ENCODE measurements at places on chromosomes 4 and X.

DNA sequence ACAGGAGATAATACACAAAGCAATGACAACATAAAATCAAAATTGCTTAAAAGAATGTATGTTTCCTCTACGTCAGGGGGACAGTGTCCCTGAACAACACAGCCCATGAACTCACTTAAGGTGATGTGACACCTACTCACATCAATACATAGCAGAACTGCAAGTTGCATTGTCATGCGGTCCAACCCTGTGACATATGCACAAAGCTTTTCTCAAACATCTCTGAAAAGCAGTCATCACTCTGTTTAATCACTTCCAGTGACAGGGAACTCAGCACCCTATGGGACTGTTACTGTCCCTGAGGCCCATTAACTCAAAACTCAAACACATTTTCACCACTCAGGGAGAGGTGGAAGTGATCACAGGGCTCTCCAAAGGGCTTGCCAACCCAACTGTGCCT is 2.4 kb downstream of the STX18 start:
- no peak overlapping the region for H3K4me3 ChIP-seq
- no peak overlapping the region for H3K27ac ChIP-seq
- H3K4me1 ChIP-seq = peaks cover 50% of the 10 kb centered on the region
- DNase-seq = no peak

- H3K4me1 ChIP-seq = no peaks in the 10 kb centered on the region
- no peaks in the 10 kb centered on the region for H3K27me3 ChIP-seq
- H3K4me3 ChIP-seq = no peak overlapping the region
- DNase-seq = no peak
- H3K36me3 ChIP-seq = no peaks in the 10 kb centered on the region
Observed at GRCh38 chr4:103374758-103375157, 176.6 kb upstream of the CENPE start.

DNA sequence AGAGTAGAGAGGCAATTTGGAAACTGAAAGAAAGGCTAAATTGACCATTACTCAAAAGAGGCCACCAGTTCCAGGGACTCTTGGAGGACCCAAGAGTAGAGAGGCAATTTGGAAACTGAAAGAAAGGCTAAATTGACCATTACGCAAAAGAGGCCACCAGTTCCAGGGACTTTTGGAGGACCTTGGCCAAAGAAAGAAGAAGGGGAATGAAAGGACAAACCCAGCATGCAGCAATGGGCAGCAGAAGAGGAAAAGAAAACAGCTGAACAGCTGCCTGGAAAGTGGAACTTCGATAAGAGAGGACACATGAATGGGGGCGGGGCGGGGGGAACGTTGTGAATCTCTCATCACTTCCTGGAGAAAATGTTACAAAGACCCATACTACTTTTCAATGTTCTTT is 80.8 kb downstream of the PALLD start:
- H3K27me3 ChIP-seq = peaks cover 2% of the 10 kb centered on the region
- no peaks in the 10 kb centered on the region for H3K4me1 ChIP-seq
- DNase-seq = no peak
- no peak overlapping the region for H3K4me3 ChIP-seq

- no peak overlapping the region for H3K27ac ChIP-seq
- no peak overlapping the region for H3K4me3 ChIP-seq
- no peaks in the 10 kb centered on the region for H3K36me3 ChIP-seq
- peaks cover 10% of the 10 kb centered on the region for H3K27me3 ChIP-seq
- DNase-seq = no peak
Observed at GRCh38 chr4:123749383-123749782, 352.8 kb downstream of the SPRY1 start.

GRCh38 chrX:115957862-115958490 is 212.6 kb upstream of the AGTR2 start:
- H3K4me1 ChIP-seq = no peaks in the 10 kb centered on the region
- no peaks in the 10 kb centered on the region for H3K27me3 ChIP-seq
- H3K4me3 ChIP-seq = no peak overlapping the region
- H3K36me3 ChIP-seq = no peaks in the 10 kb centered on the region
- H3K27ac ChIP-seq = no peak overlapping the region
- DNase-seq = no peak

GRCh38 chr4:84529169-84529751 is 30.2 kb upstream of the NKX6-1 start:
- no peaks in the 10 kb centered on the region for H3K4me1 ChIP-seq
- no peak overlapping the region for H3K27ac ChIP-seq
- DNase-seq = no peak
- H3K36me3 ChIP-seq = no peaks in the 10 kb centered on the region
- H3K27me3 ChIP-seq = peaks cover 12% of the 10 kb centered on the region

- H3K4me3 ChIP-seq = no peak overlapping the region
- peaks cover 5% of the 10 kb centered on the region for H3K27me3 ChIP-seq
- no peak for DNase-seq
- H3K4me1 ChIP-seq = no peaks in the 10 kb centered on the region
- no peaks in the 10 kb centered on the region for H3K36me3 ChIP-seq
Observed at GRCh38 chr4:121642876-121643585, 53.7 kb downstream of the ANXA5 start.

DNA sequence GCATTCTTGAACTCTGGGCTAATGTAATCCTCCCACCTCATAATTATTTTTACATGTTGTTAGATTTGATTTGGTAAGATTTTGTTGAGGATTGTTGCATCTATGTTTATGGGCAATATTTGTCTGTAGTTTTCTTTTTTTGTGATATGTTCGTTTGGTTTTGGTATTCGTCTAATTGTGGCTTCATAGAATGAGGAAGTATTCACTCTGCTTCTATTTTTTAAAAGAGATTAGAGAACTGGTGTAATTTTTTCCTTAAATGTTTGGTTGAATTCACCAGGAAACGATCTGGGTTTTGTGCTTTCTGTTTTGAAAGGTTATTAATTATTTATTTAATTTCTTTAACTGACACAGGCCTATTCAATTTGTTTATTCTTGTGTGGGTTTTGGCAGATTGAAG is 161.2 kb upstream of the NUDT6 start:
- no peaks in the 10 kb centered on the region for H3K27me3 ChIP-seq
- peaks cover 32% of the 10 kb centered on the region for H3K36me3 ChIP-seq
- no peaks in the 10 kb centered on the region for H3K4me1 ChIP-seq
- no peak overlapping the region for H3K4me3 ChIP-seq

- H3K27me3 ChIP-seq = peaks cover 39% of the 10 kb centered on the region
- H3K4me1 ChIP-seq = no peaks in the 10 kb centered on the region
- H3K27ac ChIP-seq = no peak overlapping the region
- no peaks in the 10 kb centered on the region for H3K36me3 ChIP-seq
Observed at GRCh38 chr4:821181-821591, 4.7 kb downstream of the CPLX1 start.

GRCh38 chrX:149060921-149061320 is 444.2 kb downstream of the IDS start:
- H3K27me3 ChIP-seq = no peaks in the 10 kb centered on the region
- no peaks in the 10 kb centered on the region for H3K36me3 ChIP-seq
- H3K4me3 ChIP-seq = no peak overlapping the region

DNA sequence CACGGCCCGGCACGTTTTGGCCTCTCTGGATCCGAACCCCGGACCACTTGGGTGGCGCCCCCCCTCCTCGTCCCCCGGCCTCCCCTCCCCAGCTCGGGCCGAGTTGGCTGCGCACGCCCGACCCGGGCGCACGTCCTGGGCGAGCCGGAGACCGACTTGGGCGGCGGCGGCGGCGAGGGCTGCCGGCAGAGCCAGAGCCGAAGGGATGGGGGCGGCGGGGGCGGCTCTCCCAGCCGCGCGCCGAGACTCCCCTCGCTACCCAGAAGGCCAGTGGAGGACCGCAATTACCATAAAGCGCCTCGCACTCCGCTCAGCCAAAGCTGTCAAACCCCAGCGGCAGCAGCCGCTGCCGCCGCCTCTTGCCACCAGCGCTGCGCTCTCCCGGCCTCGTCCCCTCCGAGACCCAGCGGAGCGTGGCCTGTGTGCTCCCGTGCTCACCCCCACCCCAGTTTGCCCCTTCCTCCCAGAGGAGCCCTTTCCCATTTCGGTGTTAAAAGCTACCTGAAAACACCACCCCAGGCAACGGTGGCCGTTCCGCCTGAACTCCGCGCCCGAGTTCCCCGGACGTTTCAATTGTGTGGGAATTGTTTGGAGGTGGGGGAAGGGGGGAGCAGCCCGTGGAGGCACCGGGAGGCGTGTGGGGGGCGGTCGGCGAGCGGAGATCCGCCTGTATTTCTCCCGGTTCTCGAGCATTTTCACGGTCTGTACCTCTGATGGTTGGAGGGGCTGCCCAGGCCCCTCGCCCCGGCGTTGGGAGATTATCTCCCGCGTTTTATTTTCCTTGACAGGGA is 701 bp upstream of the BCOR start:
- H3K4me1 ChIP-seq = peaks cover 16% of the 10 kb centered on the region
- peaks cover 6% of the 10 kb centered on the region for H3K36me3 ChIP-seq
- H3K27me3 ChIP-seq = no peaks in the 10 kb centered on the region
- H3K27ac ChIP-seq = peak overlapping the region; percentile 79
- DNase-seq = peak; percentile 71

GRCh38 chr4:134326866-134327265 is 125.3 kb upstream of the PABPC4L start:
- no peak for DNase-seq
- no peak overlapping the region for H3K4me3 ChIP-seq
- no peaks in the 10 kb centered on the region for H3K4me1 ChIP-seq
- H3K27ac ChIP-seq = no peak overlapping the region
- H3K27me3 ChIP-seq = no peaks in the 10 kb centered on the region

DNA sequence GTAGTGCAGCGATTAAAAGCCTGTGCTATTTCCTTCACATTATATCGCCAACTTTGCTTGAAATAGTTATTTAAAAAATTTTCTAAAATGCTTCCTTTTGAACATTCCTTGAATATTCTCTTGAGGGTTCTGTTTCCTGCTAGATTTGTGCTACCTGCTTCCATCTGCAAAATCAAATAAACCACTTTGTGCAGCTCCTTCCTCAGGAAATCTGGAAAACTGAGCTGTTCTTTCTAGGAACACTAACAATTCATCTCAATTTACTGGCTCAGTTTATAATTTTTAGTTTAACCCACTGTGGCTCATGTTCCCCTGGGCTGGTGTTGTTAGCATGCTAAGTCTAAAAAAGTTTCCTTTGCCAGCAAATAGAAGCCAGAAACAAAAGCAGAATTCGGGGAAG is 88.1 kb upstream of the LCORL start:
- H3K27ac ChIP-seq = no peak overlapping the region
- no peak overlapping the region for H3K4me3 ChIP-seq
- H3K36me3 ChIP-seq = no peaks in the 10 kb centered on the region
- H3K4me1 ChIP-seq = peaks cover 2% of the 10 kb centered on the region

DNA sequence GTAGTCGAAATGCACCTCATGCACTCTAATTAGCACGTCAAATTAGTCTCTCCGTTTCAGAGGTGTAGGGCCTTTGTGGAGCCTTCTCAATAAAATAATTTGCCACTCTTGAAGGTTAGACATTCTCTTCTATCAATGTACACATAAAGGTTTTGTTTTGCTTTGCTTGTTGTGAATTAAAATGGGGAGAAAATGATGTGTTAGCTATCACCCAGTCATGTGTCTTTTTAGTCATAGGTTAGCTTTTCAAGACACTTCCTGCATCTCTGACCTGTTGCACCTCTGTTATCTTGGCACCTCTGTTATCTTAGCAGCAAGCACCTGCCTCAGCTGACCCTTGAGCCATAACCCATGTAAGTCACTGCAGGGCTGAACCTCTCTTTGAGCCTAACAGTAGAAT is 936 bp downstream of the TMEM144 start:
- H3K4me3 ChIP-seq = peak overlapping the region; percentile 2
- DNase-seq = no peak
- H3K27ac ChIP-seq = no peak overlapping the region
- no peaks in the 10 kb centered on the region for H3K36me3 ChIP-seq
- peaks cover 16% of the 10 kb centered on the region for H3K4me1 ChIP-seq
- H3K27me3 ChIP-seq = peaks cover 33% of the 10 kb centered on the region

GRCh38 chrX:46278572-46278971 is 266.6 kb downstream of the ZNF674 start:
- H3K4me3 ChIP-seq = no peak overlapping the region
- H3K36me3 ChIP-seq = no peaks in the 10 kb centered on the region
- H3K4me1 ChIP-seq = peaks cover 23% of the 10 kb centered on the region
- no peak for DNase-seq

DNA sequence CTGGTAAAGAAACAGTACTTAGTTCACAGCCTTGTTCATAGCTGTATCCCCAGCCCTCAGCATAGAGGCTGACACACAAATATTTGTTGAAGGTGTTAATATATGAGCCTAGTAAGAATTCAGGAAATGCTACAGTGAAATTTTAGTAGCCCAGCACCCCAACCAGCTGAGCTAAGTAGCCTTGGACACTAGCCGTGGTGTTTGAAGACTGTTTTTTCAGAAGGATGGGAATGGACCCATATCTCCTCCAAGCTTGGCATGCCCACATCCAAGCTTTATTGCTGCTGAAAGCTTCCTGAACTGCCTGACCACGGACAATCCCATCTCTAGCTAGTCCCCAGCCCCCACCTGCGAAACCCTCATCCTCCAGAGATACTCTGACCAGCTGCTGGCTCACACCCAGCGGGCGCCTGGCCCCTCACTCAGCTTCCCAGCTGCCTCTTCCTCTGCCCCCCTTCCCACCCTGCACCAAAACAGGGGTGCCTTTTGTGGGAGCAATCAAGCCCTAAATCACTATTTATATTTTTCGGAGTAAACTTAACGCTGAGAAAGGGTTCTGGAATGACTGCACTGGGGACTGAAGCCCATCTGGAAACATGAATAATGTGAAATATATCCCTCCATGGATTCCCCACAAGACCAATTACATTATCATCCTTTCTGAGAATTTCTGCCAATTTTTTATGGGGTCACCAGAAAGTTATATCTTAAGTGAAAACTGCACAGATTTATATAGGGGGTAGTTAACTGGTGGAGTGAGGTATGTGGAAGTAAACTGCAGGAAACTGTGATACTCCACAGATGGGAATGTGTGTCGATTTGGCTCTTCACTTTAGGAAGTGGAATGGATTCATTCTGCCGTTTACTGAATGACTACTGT is 41.1 kb upstream of the CBR4 start:
- no peak overlapping the region for H3K4me3 ChIP-seq
- H3K27ac ChIP-seq = no peak overlapping the region
- DNase-seq = no peak
- no peaks in the 10 kb centered on the region for H3K4me1 ChIP-seq
- H3K27me3 ChIP-seq = peaks cover 9% of the 10 kb centered on the region

- peaks cover 6% of the 10 kb centered on the region for H3K27me3 ChIP-seq
- no peak overlapping the region for H3K4me3 ChIP-seq
- no peaks in the 10 kb centered on the region for H3K36me3 ChIP-seq
Observed at GRCh38 chr4:128688846-128689437, 120.6 kb upstream of the JADE1 start.

DNA sequence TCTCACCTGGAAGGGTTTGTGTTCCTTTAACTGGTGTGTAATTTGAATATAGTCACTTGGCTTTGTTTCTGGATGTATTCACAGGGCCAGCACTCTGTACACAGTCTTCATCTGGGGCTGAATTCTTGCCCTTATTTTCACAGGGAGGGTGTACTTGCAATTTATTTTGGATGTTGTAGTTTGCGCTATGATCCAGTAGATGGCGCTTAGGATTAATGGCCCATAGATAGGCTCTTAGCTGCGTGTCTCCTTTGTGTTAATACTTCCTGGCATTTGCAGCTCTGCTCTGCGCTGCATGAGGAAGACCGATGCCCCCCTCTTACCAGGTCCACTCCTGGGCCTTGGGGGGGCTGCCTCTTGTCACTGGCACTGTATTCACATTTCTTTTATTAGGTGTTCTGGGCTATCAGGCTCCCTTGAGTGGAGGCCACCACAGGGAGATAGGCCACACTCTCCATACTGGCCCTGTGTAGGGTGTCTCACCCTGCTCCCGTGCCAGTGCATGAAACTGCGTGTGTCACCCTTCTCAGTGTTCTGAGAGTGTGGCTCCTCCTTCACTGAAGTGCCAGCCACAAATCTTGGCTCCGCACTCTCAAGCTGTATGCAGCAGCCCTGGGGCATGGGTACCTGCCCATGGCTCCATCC is 562.2 kb downstream of the ZIC3 start:
- H3K36me3 ChIP-seq = no peaks in the 10 kb centered on the region
- no peak overlapping the region for H3K4me3 ChIP-seq

GRCh38 chrX:51456814-51457213 is 39.6 kb downstream of the NUDT11 start:
- no peak overlapping the region for H3K27ac ChIP-seq
- DNase-seq = no peak
- no peaks in the 10 kb centered on the region for H3K36me3 ChIP-seq
- no peaks in the 10 kb centered on the region for H3K4me1 ChIP-seq
